ENCODE measurements at places on chromosomes 2 and 18.

GRCh38 chr2:201452058-201452921 is 750 bp downstream of the STRADB start:
- no peak for DNase-seq

- DNase-seq: no peak
These were observed 278.4 kb downstream of the NDUFA10 start for GRCh38 chr2:239746559-239747246.

DNA sequence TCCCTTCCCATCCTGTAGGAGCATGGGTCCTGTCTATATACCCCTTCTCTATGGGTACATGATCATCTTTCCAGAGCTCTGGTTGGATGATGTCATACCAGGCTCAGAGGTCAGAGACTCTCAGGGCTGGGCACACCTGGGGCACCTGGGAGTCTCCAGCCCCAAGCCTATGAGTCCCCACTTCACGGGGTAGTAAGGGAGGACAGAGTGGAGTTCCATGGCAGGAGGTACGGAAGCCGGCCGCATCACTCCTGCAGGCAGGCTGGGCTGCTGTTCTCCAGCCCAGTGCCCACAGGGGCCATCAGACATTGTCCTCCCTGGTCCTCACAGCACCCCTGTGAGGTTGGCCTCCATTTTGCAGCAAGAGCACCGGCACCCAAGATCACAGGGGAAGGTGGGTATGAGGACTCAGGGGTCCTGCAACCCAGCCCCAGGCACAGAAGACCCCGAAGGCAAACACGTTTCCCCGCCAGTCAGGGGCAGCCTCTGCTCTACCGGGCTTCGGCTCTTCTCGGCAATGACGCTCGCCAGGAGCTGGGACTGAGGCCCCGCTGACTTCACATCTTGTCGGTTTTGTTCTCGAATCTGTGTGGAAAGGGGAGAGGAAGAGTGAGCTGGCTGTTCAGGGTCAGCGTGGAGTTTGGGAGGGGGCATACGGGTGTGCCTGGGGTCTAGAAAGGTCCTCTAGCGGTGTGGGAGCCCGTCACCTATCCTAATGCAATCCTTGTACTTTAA is 91.5 kb downstream of the ADD2 start:
- no peak for DNase-seq

DNA sequence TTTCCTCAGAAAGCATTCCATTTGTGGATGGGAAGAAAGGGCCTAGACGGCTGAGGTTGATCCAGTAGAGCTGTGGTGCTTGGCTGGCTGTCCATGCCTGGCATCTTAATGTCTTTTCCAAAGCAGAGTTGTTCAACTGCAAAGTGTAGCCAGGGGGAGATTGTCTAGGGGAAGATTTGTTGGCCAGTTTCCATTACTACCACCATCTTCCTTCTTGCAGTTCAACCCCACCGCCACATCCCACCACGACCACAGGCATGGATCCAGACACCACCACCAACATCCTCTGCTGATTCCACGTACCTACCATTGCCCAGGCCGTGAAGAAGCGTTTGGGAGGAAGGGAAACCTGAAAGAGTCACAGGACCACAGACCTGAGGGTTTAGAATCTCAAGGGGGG is 50.7 kb upstream of the HAAO start:
- no peak for DNase-seq

GRCh38 chr2:24577481-24577880 is 86.4 kb downstream of the NCOA1 start:
- DNase-seq: peak; percentile 33

GRCh38 chr2:176268976-176269318 is 295 bp upstream of the MTX2 start:
- no peak for DNase-seq

DNA sequence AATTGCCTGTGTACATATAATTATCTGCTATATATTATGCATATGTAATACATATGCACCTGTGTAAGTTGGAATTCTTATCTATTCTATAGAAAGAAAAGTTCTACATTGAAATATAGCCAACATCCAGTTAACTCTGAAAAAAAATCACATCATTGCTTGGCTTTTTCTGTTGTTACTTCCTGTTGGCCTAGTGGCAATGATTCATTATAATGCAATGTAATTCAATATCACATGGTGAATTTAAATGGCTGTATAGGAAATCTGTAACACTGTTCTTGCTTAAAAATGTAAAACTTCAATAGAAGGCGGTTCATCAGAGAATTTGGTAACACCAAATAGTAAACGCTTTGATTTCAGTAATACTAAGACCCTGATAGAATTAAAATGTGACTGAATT is 44.5 kb upstream of the MAP4K3 start:
- DNase-seq: no peak

DNA sequence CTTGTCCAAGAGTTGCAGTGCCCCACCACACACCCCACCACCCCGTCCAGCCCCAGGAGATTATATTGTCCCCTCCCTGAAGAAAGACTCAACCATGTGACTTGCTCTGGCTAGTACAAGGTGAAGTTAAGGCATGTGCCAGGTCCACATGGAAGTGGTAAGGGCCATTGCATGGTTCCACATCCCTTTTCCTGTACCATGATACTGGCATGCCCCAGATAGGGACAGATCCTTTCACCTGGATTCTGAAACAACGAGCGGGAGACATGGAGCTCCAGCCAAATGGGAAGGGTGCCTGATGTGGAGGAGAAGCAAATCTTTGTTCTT is 141.5 kb upstream of the APCDD1 start:
- DNase-seq: no peak

GRCh38 chr2:151181524-151181923 is 80.1 kb downstream of the RBM43 start:
- DNase-seq: no peak

DNA sequence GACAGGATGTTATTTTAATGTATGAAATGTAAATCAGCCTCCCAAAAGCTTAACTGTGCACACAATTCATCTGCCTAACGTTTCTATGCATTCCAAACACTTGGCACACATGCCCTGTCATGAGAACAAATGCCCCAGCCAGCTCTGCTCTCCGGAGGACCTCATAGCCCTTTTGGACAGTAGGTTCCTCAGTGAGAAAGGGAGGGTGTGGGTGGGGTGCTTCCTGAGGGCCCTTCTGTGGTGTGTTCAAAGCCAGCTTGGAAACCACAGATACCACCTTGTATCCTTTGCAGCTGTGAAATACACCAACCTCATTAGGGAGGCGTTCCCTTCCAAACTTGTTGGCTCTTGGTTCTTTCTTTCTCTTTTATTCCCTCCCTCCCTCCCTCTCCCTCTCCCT is 102.2 kb upstream of the ASB18 start:
- no peak for DNase-seq

Data from erythroblast (primary cell).